Posterior vena cava (tissue), 2 donors: ENCODE measurements at places on chromosomes 1 and 21. TPM values are rescaled to one million over a fixed set of nuclear protein-coding genes. Genes with fewer than 3 reads are reported as not detected.

The GBP5 gene
- 3.9 TPM for total RNA-seq

The IARS2 gene
- total RNA-seq, result 52.0 TPM

The C1QB gene
- 125 TPM for total RNA-seq

The WNT3A gene
- total RNA-seq, result not detected

The ACTL8 gene
- not detected for total RNA-seq

DNA sequence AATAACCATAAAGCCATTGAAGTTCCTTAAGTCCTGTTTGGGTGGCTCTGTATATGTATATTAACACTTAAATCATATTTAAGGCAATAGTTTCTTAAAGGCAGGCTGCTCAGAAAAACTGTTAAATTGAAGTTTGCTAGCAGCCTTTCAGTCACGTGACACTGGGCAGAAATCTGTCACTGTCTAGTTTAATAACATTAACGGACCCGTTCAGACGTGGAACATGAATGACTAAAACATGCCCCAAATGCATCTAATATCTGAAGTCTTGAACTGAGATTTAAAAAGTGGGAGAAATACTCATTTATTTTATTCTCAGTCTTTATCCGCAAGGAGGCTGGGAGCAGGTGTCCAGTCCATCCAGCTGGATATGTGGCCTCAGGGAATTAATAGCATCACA lies 3.3 kb upstream of the SPATA1 start:
- no peak for DNase-seq

DNA sequence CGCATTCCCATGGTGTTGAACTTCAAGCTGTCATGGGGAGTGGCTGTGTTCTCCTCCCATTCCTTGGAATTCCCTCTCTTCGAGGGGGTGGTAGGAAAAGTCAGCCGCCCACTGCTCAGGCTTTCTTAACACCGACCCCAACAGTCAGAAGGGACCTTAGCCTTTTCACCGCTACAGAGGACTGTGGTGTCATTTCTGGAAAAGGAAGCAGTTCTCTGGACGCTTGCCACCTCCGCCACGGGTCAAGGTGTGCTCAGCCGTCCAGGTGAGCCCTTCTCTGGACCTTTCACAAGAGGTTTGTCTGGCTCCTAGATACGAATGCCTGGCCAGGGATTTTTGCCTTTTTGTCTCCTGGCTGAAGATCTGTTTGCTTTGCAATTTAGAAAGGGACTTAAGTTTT lies 31.8 kb downstream of the CLIC6 start:
- DNase-seq, result no peak

- DNase-seq, result peak; percentile 91
Measured at GRCh38 chr21:36135391-36136102, 668 bp downstream of the CBR3 start.

DNA sequence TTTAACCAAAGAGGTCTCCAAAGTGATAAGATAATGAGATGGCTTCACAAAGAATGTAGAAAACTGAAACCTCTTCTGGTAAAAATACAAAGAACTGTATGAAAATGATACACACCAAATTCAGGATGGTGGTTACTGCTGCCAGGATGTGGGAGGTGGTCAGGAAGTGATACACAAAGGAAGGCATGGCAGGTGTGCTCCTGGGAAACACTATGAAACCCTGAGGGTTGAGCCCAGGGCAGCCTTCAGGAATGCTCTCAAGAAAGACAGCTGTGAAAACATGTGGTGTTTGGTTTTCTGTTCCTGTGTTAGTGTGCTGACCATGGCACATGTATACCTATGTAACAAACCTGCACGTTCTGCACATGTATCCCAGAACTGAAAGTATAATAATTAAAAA lies 109.3 kb downstream of the NTNG1 start:
- no peak for DNase-seq

DNA sequence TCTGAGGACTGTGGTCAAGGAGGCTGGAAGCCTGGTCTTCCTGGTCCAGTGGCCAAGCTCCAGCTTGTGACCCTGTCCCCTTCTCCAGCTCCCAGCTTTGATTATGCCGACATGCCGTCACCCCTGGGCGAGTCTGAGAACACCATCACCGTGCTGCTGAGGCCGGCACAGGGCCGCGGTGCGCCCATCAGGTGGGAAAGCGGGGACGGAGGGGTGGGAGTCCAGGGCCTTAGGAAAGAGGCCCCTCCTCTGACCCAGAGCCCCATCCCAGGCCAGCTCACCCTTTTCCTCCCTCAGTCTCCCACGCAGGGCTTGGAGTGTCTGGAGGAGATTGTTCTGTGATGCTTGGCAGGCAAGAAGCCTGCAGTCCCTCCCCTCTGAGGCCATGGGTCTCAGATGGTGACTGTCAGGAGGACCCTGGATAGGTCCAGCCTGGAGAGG lies 43.6 kb downstream of the PTPRU start:
- no peak for DNase-seq
